Fibroblast of skin of left quadriceps (primary cell): ENCODE measurements at places on chromosomes 6 and 20.

DNA sequence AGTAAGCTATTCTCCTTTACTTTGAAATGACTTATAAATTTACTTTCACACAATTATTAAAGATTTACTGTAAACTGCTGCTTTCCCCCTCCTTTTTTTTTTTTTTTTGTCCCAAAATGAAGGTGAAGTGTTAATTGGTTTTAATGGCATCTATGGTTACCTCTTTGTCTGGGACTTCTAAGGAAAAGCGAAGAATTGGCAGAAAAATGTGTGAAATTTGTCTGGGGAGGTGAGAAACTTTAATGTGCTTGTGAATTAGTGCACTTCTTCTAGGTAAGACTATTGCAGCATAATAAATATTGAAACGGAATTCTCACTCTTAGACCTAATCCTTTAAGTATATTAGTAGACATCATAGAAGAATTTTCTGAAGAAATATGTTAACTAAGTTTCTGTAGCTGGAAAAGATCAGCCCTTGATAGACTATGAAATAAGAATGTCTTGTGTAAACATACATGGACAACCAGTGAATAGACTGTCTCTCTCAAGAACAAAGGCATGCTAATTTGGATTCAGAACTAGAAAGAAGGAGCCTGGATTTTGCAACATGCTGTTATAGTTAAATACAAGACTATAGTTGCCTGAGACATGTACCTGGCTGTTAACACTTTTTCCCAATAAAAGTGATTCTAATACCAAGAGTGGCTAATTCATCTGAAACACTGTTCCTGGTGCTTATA is 23.9 kb downstream of the FLRT3 start:
- no peak for DNase-seq

DNA sequence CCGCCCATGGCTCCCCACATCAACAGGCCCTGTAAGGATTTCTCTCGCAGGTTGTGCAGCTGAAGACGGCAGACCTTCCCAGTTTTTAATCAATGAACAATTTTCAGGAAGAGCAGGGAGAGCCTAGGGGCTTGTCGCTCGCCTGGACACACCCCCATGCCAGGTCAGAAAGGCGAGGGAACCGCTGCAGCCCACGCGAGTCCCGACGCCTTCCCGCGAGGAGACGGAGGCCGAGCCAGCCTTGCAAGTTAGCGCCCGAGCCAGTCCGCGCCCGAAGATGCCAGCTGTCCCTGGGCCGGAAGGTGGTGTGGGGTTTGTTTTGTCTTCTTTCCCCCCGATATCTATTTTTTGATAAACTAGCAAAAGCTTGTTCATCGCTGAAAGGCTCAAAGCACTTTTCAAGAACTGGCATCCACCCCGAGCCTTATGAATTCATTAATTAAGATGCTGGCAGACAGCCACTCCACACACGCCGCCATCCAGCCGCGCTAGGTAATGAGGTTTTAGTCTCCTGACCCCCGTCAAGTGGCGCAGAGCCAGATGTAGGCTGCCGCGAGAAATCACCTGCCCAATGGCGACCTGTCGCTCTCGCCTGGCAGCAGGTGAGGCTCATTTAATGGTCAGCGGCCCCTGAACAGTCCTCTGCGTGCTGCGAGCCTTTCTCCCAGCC is 6.6 kb downstream of the CCDC167 start:
- no peak for DNase-seq

DNA sequence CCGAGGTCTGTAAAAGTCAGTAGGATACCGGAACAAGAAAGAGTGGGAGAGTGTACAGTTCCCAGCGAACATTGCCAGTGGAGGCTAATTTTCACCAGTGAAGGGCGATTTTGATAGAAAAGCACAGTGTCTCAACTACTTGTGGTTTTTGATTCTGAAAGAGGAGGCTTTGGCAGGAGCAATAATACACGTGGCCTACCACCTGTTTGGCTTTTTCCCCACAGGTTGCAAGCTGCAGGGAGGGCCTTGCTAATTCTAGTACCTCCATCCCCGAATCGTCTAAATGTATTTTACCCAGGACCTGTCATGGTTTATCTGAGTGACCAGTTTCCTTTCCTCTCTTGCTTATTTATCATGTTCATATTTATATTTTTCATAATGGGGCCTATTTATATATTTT is 3.3 kb upstream of the EFCAB8 start:
- DNase-seq, result no peak

- no peak for DNase-seq
These were observed 65.0 kb downstream of the HDDC2 start for GRCh38 chr6:125236536-125237327.

DNA sequence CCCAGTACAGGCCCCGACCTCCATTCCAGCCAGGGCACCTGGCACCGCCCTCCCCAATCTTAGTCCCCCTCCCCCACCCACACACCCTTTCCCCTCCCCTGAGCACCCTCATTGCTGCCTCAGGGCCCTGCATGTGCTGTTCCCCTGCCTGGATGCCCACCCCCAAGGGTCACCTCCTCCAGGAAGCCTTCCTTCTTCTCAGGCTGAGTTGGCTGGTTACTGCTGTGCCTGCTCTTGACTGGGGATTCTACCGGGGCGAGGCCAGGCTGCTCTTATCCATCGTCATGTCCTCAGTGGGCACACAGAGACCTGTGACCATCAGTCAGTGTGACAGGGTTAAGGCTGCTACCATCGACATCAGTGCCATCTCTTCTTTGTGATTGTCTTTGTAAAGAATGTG is 23.6 kb downstream of the BHLHE23 start:
- no peak for DNase-seq

DNA sequence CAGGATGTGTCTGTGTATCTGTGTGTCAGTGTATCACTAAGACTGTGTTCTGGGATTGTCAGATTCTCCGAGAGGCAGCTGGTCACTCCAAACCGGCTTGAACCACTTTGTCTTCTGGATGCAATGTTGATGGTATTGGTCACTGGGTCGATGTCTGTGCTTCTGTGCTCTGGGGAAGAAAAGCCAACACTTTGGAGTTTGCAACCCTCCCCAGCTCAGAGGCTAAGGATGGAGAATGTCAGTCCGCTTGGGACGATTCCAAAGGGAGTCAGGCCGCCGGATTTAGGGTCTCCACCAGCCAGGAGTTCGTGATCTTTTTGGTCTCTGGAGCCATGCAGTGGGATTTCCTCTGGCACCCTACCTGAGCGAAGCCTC is 5.2 kb downstream of the MAFB start:
- DNase-seq, result no peak

DNA sequence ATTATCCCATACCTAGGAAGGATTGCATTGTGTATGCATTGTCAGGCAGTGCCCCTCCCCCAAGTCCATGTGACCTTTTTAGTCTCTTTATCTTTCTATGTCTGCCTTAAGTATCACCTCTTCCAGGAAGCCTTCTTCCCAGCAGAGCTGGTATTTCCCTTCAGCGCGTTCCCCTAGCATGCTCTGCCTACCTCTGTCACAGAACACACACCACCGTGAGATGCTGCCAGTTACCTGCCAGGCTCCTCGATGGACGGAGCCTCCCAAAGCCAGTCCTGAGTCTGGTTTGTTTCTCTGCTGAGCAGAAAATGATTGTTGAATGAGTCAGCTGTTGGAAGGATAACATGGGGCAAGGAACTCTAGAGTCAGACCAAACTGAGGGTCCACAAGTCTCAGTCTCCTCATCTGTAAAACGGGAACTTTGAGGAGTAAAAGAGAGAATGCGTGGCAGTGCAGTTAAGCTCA is 11.3 kb upstream of the ZNF335 start:
- no peak for DNase-seq

GRCh38 chr6:158560836-158561320 is 987 bp downstream of the TMEM181 start:
- DNase-seq, result no peak

DNA sequence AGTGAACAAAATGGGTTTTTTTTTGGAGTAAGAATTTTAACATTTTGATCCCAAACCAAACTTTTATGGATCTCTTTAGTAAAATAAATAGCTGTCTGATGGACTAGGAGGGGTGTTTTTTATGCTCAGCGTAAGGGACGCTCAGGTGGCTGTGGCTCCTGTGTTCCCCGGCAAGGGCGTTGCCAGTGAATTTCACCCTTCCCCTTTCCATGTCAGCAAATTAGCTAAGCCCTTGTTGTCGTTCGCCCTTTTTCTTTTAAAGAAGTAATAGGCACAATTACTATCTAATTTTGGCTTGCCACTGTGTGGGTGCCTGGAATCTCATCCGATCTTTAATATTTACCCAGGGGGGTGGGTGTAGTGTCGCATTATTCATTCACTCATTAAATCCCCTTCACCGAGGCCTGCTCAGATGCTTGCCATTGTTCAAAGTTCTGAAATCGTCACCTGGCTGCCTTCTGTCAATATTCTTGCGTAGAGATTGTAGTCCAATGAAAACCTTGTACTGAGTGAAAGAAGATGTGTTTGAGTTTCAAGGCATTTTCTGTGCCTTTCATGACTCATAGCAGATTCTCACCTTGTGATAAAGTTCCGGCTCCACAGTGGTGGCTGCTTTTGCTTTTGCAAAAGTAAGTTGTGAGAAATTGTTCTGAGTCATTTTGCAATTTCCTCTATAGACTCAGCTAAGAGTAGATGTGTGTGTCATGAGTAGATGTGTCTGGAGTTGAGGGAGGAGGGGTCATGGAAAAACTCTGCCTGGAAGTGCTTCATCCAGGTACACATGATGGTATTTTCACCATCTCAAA is 40.0 kb upstream of the CLDN20 start:
- peak; percentile 62 for DNase-seq

GRCh38 chr6:19465256-19465655 is 371.9 kb upstream of the ID4 start:
- no peak for DNase-seq

GRCh38 chr6:46102123-46102522 is 27.7 kb upstream of the ENPP4 start:
- DNase-seq, result no peak

GRCh38 chr6:116450769-116451740 is 10.1 kb upstream of the CALHM6 start:
- no peak for DNase-seq

- no peak for DNase-seq
These were observed 11.0 kb downstream of the ENTPD6 start for GRCh38 chr20:25206548-25206947.

DNA sequence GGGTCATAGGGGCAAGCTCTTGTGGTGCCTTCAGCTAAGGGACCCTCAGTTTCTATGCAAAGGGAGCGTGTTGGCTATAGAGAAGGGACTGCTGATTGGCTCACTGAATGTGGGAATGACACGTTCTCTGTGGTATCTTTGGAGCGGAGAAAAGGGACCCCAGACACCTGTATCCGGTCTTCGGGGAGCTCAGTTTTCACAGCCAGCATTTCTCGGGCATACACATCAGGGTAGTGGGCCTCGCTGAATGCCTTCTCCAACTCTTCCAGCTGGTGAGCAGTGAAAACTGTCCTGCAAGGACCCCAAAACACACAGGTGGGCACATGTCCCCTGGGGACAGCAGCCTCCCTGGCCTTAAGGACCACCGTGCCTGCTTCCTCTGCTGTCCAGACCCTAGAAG is 3.3 kb downstream of the VSX1 start:
- no peak for DNase-seq

DNA sequence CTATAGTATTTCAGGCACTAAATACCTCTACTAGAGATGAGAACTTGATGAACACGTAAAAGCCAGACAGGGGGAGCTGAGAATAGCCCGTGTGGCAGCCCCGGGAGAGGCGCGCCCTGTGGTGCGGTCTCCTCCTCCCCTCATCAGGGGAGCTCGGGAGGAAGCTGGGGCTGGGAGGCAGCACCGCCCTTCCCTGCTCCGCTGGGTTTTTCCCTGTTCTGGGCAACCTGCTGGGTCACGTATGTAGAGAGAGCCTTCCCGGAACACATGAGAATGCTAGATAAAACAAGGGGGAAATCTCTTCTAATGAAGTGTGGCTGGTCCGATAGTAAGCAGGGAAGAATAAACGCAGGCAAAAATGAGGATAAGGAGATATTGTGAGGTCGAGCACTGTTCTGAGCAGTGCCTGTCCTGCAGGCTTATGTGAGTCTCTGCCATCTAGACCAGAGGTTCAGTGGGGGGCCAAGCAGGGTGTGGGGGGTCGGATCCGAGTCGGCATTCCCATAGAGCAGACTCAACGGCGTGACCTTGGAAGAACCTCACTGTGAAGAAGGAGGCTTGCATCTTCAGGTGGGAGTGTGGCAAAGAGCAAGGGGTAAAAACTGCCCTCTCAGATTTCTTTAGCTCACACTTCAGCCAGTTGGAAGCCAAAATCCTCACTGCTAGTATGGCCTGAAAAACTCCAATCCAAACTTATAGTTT is 13.4 kb upstream of the RPS6KA2 start:
- no peak for DNase-seq

- DNase-seq, result no peak
These were observed 17.2 kb downstream of the SNX14 start for GRCh38 chr6:85576476-85576875.

DNA sequence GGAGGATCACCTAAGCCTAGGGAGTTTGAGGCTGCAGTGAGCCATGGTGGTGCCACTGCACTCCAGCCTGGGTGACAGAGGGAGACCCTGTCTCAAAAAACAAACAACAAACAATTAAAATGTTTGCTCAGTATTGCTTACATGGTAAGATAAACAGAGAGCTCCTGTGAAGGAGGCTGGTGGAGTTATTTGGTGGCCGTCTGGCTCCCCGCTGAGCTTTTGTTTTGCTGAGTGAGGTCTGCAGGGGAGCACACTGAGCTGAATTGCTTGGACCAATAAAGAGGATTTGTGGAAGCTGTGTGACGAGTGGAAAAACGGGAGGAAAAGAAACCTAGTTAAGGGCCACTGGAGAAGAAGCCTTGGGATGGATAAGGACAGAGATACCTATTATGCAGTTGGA is 41.1 kb upstream of the BMP6 start:
- DNase-seq, result no peak

DNA sequence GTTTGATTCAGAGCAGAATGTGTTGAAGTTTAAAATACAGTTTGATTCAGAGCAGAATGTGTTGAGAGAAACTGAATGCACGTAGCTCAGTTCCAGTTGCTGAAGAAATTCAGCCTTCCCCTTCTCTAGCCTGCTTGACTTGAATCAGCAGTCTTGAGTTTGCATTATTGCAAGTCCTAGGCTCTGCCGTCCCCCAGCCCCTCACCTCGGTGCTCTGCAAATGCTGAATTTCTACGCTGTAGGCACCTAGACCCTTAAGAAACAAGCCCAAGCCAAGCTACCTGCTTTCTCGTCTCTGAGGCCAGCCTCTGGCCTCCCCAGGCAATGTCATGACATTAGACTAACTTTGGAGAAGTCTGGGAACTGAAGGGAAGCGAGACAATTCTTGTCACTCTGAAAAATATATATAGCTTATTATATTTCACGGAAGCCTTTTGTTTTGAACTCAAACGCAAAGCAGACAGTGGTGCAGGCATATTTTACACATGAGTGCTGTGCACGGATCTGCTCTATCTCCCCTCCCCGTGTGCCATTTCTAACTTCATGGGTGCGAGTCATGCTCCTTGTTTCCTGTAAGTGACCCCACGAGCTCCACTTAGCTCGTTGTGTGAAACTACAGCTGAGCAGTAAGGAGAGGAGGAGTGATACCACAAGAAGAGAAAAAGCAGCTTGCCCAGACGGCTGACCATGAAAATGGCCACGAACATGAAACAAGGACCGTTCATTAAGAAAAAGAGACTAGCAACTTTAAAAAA is 71.4 kb upstream of the DUSP22 start:
- no peak for DNase-seq

DNA sequence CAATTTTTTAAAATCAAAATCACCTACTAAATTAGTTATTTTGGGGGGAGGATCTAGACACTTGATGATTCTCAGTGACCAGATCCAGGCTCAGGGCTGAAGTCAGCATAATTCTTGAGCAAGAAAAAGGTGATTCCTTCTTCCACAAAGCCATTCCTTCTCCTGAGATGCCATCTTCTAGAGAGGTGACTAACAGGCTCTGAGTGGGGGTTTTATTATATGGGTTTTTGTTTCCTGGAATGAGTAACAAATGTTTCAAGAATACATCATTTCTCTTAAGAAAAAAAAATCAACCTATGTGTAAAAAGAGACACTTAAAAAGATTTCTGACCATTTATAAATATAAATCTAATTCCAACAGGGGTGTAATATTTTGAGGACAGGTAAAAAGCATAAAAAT is 154.3 kb downstream of the NFATC2 start:
- no peak for DNase-seq
